CD4-positive, CD25-positive, alpha-beta regulatory T cell (primary cell): ENCODE measurements at places on chromosomes 1 and 21.

- no peak for DNase-seq
These were observed 13.3 kb downstream of the ITGB2 start for GRCh38 chr21:44907225-44907965.

DNA sequence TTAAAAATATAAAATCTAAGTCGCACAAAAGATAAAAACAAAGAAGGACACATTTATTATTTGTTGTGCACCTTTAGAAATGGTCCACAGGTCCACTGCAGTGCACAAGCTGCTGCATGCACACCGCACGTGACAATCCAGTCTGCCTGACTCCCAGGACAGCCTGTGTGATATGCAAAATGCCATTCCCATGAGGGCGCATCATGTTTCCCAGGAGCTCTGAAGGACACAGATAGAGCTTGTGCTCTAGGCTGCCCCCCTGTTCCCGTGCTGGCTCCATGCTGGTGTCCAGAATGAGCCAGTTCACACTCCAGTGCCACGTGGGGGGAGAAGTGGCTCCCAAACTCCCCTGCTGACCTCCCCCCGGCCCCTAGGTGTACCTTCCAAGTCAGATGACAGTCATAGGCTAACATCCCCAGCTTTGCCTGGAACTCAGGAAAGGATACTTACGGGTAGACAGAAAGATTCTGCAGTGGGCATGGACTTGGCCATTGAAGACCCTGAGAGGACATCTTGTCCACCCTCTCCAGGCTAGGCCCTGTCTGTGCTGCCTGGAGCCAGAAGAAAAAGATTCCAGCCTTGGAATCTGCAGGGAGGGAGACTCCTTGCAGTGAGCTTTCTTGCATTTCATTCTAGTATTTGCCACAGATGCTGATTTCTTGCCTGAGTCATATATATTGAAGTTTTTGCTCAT is 26.3 kb downstream of the RAB7B start:
- DNase-seq, result no peak

DNA sequence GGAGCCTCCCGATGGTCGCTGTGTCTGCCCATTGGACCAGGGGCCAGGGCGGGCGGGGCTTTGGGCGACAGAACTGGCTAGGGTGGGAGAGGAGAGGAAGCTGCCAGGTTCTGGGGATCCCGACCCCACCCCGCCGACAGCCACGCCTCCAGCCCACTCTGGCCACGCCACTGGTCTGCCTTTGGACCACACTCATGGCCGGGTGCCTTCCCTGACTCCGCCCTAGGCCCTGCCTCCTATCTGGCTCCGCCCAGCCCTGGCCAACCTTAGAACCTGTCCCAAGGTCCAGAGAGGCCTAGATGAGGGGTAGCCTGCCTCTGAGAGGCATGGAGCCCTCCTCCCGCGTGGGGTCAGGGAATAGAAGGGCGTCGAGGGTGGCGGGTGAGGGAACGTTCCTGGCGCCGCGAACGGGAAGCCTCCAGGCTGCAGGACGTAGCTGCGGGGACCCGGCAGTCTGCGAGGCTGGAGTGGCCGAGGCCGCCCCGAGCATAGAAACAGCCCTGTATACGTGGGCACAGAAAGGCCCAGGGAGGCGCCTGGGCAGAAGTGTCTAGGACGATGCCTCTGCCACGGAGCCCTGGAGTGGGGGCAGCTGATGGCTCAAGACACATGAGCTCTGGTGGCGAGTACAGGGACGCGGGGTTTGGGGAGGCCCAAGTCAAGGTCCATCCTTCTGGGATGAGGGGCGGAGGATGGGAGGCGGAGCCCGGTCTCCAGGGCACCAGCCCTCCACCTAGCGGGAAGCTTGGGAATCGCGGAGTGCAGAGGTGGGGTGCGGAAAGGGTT is 11.5 kb upstream of the COL16A1 start:
- no peak for DNase-seq

DNA sequence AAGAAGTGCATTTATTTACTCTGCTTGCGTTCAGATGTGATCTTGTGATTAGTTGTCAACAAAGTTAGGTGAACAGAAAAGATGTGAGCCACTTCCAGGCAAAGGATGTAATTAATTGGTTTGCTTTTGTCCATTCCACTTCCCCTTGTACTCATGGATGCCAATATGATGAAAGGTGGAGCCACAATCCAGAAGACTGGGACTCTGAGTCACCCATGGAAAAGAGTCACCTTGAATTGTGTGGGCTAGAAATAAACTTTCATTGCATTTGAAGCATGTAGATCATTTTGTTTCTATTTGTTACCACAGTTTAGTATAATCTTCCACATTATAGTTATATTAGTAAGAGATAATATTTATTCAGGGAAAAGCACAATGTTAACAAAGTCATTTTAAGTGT is 684.2 kb downstream of the LTN1 start:
- no peak for DNase-seq

- no peak for DNase-seq
These were observed 11.3 kb downstream of the HJV start for GRCh38 chr1:146010126-146010738.

- no peak for DNase-seq
These were observed 89.5 kb upstream of the C1orf21 start for GRCh38 chr1:184297244-184297750.

GRCh38 chr1:220748089-220748934 is at the start of gene MTARC2:
Gene MTARC2 (plus strand): TSS chr1:220748322. CDS start chr1:220748532, 210 bp downstream.
- no peak for DNase-seq

DNA sequence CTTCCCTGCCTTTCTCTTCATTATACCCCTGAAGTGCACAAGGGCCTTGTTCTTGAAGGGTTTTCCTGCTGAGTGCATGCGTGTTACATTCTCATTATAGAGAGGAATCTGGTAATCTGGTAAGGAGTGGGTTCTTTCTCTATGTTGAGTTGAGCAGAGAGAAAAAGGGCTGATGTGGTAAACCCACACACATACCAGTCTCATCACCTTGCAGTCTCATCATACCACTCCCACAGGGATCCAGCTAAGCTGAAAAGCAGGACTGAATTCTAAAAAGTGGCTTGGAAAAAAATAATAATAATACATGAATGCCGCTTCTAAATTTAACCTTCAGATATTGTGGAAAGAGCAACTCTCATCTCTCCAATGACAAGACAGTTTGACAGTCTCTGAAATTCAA is 10.5 kb upstream of the HTR1D start:
- no peak for DNase-seq

DNA sequence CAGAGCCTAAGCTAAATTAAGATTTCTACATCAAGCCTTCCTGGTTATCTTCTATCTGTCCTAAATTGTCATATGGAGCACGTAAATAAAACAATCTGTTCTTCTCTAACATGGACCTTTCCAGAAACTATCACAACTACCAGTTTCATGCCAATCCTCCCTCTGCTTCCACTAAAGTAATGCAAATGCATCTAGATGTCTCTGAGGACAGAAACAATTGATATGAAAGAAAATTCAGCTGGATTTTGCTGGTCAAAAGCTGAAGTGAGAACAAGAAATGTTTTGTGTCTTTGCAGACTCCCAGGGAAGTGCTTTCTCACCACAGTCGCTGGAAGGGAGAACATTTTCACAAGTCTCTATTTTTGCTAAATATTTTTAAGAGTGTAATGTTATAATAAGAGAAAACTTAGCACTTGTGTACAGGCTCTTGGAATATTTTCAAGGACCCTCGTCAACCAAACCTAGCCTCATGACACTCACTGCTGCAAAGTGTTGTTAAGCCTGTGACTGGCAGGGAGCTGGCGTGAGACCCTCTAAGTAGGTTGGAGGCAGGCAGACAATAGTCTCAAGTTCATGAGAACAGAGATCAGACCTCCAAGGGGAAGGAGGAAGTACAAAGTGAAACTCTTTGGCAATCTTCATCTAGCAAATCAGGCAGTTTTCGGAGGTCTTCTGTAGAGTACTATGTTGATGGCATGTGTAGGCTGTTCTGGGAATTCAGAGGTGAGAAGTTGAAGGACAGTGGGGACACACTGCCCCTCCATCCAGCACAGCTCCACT is 38.8 kb downstream of the DNASE2B start:
- DNase-seq, result no peak

GRCh38 chr1:54567961-54568360 is 19.9 kb downstream of the ACOT11 start:
- DNase-seq, result no peak

- DNase-seq, result peak; percentile 84
These were observed 521 bp upstream of the NADK start for GRCh38 chr1:1778663-1779319.

DNA sequence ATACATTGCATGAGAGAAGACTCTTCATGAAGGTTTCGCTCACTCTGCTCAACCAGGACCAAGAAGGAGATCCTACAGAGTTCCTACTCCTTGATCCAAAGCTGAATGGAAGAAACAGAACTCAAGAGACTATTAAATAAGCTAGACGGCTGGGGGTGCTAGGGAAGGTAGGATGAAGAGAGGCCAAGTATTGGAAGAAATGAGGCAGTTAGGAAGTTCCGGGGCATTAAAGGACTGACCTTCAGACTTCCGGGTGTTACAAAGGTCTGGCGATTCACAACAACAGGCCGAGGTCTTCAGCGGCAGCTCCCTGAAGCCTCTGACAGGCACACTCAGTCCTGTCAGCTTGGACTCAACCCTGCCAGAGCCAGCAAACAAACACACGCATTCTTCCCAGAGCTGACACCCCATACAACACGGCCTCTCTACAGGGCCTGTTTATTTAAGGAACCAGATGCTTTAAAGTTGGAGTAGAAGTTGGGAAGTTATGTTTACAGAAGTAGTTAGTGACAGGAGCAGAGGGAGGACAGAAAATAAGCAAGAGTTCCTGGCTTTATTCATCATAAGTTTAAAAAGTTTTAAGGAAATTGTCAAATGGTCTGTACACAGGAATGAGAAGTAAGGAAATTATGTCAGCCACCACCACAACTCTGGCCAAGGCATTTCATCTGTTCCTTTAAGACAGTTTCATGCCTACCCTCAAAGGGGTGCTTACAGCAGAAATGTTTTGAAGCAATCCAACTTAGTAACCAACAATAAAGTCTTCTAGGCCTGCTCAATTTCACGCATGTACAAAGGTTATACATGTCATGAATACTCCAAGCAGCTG is 4.7 kb downstream of the SORT1 start:
- DNase-seq, result no peak

GRCh38 chr1:114720492-114720891 is 3.9 kb upstream of the NRAS start:
- DNase-seq, result no peak

DNA sequence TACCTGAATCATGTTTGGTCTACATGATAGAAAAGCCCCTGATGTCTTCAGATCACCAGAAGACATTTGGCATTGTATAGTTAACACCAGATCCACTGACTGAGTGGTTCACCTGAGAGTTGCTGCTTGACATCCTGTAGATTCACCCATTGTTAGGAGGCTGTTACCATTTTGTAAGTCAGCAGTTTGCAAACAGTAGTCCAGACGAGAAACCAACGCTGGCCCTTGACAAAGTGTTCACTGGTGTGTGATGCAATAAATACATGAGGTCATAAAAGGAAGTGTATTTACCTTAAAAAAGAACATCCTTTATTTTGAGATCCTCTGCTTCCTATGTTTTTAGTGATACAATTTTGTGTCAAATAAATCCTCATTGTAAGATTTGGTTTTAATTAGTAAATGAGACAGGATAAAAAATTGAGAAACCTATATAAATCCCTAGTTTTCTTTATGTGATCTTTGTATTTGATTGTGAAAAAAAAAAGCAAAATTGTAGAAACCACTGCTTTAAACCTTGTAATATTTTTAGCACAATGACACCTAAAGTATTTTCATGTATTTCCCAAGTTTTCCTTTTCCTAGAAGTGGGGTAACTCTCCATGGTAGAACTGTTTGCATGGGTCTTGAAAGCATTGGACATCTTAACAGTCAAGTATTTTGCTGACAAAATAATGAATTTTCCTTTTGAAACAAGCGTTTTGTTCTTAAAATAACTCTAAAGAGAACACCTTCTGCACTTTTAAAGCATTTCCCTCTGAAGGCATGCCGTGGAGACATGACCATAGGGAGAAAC is 204.3 kb downstream of the FGGY start:
- no peak for DNase-seq

DNA sequence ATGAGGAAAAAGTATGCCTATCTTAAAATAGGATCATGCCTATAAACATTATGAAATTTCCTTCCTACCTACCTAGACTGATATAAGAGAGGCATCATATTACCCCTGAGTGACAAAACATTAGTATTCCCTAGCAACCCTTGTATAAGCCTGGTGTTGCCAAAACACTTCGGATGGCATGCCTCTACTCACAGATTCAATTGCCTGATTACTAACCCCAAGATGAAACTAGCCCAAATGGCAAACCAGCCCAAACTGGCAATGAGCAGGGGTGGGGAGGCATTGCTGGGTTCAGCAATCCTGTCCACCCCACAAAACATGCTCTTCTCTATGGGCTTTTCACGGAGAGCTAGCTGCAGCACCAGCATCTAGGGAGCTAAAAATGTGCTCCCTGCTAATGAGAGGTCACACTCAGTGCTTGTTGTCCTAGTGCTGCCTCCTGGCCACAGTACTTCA is 13.9 kb downstream of the PALMD start:
- DNase-seq, result no peak

GRCh38 chr1:206736878-206737728 is 33.5 kb upstream of the IL19 start:
- DNase-seq, result peak; percentile 16

DNA sequence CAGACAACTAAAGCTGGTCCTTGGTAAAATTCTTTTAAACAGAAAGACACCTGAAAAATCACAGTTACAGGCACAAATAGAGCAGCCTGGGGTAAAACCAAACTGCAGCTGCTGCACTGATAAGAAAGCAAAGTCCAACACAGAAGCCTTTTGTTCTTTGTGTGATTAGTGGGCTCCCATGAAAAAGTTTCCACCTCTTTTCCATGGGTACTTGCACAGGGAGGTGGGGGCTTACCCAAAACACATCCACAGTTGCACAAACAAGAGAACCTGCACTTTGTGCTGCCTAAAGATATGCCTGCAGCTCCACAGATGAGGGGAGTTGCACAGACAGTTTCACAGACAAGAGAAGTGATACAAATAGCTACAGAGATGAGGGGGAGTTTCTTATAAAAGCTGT is 106.7 kb upstream of the SLC5A9 start:
- no peak for DNase-seq
